BJ (cell line): ENCODE measurements at places on chromosomes 16 and 17.

GRCh38 chr17:58192612-58193011, at the start of gene EPX:
EPX (plus strand) TSS chr17:58192726; CDS start chr17:58192847, 121 bp downstream.
- no peak for DNase-seq

DNA sequence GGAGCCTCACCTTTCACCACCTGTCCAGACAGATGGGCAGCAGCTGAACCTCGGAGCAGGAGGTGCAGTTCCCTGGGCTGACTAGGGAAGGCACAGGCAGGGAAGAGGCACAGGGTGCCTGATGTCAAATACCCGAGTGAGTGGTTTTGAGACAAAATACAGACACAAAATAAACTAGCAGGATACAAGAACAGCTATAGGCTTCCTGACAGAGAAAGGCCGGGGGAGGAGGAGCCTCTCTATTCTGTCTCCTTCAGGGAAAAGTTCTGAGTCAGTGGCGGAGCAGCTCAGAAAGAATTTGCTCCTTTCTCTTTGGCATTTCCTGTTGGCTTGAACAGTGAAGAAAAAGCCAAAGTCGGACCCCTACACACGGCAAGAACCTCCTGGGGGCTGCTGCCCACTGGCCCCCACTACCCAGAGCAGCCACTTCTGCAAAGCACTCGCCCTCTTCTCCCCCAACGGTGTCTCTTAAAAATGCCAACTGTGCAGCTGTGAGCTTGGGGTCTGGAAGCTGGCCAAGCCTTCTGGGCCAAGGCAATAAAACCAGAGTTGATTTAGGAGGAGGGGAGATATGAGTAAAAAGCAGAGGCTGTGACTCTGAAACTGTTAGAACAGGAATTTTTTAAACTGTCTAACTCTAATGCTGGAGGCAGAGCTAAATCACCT, 14.4 kb upstream of the FAAP100 start:
- peak; percentile 95 for DNase-seq

DNA sequence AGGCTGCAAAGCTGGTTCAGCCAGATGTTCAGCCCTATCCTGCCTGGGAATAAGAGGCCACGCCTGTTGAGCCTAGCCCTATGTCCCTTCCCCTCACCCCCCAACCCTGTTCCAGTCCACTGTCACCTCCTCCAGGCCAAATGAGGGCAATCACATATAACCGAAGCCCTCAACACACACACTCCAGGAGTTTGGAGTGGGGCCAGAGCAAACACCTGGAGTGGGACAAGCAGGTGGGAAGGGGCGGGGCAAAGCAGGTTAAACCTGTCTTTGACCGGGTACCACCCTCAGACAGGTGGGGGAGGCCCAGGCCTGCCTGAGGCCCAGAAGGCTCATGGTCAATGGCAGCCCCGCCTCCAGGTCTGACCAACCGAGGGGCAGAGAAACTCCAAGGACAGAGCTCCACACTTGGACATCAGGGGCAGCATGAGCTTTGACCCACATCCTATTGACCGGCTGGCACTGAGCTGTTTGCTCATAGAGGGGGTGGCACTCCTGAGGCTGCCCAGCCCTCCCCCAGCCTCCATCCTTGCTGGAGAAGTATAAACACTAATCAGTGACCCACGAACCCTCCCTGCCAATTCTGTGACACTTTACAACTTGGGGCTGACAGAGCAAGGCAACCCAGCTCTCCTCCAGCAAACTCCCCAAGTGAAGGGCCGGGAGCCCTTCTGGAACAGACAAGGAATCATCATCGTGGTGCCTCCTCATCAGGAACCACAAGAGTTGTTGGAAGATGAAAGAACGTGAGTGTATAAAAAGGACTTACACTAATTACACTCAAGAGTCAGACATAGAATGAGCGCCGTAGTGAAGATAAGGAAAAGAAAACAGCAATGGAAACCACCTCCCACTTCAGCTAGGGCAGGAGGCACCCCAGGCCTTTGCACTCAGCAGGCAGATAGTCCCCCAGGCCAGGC, 1.5 kb downstream of the ESRP2 start:
- DNase-seq: no peak

- no peak for DNase-seq
These were observed 70.8 kb downstream of the ELAC2 start for GRCh38 chr17:12947047-12947446.

GRCh38 chr17:4642286-4642685, 808 bp upstream of the ALOX15 start:
- no peak for DNase-seq

DNA sequence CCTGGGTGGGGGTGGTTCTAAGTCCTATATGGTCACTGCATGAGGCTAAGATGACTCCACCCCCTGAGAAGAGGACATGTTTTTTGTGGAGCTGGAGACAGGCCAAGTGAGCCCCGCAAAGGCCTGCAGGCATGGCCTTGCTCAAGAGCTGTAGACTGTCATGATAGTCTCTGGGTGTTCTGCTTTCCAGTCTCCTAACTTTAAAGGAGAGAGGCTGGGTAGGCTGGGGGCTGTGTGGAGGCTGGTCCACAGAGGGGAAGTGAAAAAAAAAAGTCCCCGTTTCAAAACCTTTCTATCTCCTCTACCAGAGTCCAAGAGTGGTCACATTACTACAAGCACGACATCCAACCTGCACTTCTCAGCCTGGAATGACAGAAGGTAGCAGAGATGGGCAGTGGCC, 27.1 kb downstream of the CDRT4 start:
- DNase-seq: no peak

- DNase-seq: no peak
These were observed 3.0 kb downstream of the EME1 start for GRCh38 chr17:50375858-50376538.

- DNase-seq: no peak
These were observed 10.2 kb downstream of the CBX4 start for GRCh38 chr17:79829004-79829403.

DNA sequence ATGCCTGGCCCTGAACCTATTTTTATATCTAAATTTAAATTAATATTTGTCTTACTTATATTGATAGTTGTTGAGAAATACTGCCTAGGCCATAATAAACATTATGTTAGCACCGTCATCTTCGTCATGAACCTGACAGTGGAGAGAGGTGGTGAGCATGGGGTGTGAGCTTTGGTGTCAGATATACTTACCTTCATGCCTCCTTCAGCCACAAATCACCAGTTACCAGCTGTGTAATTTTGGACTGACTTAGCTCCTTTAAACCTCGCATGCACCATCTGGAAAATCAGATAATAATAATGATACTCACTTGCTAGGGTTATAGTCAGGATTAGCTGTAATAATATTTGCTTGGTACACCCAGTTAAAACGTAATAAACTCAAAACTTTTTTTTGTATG, 35.0 kb downstream of the SNX29 start:
- no peak for DNase-seq

DNA sequence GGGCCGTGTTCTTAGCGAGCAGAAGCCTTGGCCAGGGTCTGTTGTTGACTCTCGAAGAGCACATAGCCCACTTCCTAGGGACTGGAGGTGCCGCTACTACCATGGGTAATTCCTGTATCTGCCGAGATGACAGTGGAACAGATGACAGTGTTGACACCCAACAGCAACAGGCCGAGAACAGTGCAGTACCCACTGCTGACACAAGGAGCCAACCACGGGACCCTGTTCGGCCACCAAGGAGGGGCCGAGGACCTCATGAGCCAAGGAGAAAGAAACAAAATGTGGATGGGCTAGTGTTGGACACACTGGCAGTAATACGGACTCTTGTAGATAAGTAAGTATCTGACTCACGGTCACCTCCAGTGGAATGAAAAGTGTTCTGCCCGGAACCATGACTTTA, 18.5 kb downstream of the RSPRY1 start:
- no peak for DNase-seq

GRCh38 chr16:53153130-53153529, 98.3 kb downstream of the CHD9 start:
- no peak for DNase-seq

DNA sequence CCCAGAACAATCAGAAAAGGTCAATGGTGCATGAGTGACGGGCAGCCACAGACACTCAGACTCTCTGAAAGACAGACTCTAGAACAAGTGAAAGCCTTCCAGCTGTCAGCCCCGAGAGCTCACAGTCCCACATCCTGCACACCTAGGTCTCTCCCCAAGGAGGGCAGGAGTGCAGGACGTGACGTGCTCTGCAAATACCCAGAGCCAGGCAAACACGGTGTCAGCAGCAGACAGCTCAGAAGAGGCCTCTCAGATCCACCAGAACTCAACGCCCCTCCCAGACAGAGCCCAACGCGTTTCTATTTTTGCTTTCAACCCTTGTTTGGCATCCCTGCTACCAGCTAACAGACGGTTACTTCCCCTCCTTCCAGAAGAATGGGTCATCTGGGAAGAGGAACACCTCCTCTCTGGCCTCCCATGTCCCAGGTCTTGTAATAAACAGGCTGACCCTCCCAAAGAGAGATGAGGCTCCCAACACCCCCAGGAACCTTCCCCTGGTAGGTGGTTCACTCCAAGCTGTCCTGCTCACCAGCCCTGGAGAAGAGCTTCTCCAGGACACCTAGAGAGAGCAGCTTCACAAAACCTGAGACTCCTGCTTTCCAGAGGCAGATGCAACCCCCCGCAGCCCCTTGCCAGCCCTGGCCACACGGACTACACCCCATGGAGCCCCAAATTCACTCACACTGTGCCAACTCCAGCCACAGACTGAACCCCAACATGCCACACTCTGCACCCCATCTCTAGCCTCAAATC, 7.6 kb downstream of the PITPNM3 start:
- DNase-seq: no peak

DNA sequence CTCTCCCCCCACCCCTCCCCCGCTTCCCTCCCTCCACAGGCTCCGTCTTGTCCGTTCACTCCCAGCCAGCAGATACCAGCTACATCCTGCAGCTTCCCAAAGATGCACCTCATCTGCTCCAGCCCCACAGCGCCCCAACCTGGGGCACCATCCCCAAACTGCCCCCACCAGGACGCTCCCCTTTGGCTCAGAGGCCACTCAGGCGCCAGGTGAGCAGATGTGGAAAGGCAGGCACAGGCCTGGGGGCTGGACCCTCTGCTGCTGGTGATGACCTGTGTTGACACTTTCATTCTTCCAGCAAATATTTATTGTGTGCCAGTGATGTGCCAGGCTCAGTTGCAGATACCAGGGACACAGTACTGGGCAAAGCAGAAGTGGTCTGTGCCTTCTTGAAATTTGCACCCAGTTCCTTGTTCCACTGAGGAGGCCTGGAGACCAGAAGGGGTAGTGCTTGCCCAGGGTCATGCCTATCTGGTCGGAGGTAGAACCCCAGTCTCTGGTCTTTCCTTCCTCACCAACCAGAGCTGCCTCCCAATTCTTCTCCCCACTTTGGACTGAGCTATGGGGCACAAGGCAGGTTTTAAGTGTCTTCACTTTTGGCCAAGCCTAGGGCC, 10.3 kb upstream of the ABCC3 start:
- DNase-seq: no peak

DNA sequence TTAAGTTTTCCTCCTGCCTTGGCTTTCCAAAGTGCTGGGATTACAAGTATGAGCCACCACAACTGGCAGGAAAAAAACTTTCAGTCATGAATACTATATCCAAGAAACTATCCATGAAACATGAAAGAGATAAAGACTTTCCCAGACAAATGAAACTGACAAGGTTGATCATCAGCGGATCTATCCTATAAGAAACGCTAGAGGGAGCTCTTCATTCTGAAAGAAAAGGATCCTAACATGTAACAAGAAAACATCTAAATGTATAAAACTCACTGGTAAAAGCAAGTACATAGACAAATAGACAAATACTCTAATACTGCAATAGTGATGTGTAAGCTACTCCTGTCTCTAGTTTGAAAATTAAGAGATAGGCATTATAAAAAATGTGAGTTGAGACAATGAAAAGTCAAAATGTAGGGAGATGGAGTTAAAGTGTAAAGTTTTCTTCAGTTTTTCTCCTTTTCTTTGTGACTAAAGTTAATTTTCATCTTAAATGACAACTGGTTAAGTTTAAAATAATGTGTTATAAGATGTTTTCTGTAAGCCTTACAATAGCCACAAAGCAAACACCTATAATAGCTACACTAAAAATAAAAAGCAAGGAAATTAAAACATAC, 79.6 kb upstream of the TEKT1 start:
- no peak for DNase-seq

DNA sequence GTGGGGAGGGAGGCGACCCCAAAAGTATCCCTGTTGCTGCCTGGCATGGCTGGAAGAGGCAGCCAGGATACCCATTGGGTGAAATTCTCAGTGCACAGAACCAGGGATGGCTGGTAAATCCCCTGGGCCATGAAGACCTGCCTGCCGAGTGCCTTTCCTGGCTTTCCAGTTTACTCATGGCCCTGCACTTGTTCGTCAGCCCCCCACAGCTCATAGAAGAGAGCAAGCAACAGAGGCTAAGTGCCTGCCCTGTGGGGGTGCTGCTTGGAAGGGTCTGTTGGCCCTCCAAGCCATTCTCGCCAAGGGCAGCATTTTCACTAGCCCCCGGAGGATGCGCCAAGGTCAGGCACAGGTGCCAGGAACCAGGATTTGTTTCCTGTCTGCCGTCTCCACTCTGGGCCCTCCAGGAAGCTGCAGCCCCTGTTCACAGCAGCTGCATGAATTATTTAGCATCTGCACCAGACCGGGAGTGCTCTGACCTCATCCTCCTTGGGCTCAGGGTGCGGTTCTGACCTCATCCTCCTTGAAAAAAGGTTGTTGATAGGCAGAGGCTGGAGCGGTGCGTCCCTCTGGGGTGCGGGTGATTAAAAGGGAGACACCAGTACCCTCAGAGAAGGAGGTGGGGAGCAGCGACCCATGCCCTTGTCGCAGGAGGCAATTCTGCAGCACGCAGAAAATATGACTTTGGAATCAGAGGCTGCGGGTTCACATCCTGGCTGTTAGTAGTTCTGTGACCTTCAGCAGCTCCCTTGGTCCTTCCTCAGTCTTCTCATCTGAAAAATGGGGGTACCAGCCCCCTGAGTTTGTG, 14.2 kb upstream of the CD300A start:
- DNase-seq: no peak

GRCh38 chr16:68512183-68512582, 26.9 kb upstream of the ZFP90 start:
- no peak for DNase-seq

DNA sequence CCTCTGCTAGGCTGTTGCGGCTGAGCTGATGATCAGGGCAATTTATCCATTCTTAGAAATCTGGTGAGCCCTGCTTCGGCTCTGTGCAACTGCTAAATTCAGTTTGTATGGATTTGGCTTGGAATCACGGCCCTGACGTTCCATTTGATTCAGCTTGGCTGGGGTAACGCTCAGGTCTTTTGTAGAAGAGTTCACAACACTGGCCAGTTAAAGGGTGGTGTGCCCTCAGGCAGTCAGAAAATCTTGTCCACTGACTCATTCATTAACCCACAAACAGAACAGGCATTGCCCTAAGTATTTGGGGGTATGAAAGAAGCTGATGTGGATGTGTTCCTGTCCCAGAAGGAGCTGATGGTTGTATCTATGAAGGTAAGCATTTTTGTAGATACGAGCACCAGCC, 53.9 kb downstream of the GNAO1 start:
- peak; percentile 49 for DNase-seq

- no peak for DNase-seq
These were observed 100.9 kb downstream of the VPS53 start for GRCh38 chr17:613725-614124.

- DNase-seq: peak; percentile 71
These were observed 84.1 kb upstream of the TOB1 start for GRCh38 chr17:50949989-50950877.

DNA sequence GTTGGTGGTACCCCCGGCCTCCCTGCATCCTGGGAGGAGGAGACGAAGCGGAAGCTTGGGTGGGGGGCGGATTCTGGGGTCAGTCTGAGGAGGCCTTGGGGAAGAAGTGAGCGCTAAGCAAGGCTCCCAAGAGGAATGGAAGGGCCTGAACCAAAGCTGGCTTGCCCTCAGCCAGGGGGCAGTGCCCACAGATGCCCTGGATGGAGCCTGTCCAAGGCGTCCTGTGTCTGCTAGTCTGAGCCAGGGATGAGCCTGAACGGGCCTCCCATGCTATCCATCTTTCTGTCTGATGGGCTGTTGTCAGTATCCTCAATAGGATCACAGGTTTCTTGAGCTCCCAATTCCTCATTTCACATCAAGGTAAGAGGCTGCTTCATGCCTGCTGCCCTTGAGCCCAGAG, 122.3 kb upstream of the LHX1 start:
- no peak for DNase-seq
